ENCODE measurements at places on chromosomes 3 and 15.

DNA sequence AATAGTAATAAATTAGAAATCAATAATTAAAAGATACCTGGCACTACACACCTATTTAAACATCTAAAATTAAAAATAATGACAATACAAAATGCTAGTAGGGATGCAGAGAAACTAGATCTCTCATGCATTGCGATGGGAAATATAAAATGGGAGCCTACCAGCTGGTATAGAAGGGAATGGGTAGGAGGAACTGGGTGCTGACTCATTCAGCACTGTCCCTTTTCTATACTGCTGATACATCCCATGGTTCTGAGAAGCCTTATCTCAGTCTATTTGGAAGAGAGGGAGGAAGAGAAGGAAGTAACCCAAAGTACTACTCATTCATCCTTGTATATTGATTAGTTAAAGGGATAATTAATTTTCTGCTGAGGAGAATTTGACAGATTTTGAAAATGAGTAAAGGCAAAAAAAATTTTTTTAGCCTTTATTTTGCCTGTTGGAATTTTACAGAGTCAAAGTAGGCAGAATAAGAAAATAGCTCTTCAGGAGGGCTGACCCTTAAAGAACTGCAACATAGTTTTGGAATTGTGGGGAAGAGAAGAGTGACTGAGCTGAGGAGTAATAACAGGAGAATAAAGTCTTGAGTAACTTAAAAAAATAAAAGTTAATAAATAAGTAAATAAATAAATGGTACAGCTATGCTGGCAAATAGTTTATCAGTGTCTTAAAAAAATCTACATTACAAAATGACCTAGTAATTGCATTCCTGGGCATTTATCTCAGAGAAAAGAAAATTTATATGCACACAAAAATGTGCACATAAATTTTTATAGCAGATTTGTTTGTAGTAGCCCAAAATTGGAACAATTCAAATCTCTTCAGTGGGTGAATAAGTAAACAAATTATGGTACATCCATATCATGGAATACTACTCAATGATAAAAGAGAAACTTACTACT lies 15.3 kb upstream of the BHLHE40 start:
- no peak for DNase-seq

- DNase-seq: no peak
Observed at GRCh38 chr3:157082305-157082982, 77.5 kb downstream of the CCNL1 start.

GRCh38 chr3:14201940-14202684 lies 23.5 kb downstream of the LSM3 start:
- no peak for DNase-seq

DNA sequence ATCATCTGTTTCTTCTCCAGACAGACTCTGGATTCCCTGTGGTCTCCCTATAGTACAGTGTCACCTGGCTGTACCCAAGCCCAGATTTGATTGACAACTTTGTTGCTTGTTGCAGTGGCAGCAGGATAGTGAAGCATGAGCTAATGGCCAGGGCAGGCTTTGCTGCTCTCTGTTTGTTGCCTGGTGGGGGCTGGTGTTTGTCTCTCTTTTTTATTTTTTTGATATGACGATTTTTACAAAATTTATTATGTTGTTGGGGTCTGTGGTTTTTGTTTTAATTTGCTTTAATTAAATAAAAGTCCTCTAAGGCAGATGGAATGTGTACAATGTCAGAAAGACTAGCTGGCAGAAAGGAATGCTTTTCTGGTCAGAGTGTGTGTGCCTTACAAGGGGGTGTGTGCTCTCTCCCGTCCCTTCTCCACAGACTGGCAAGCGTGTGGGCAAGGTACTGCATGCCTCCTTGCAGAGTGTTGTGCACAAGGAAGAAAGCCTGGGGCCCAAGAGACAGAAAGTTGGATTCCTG lies 15.2 kb upstream of the CLEC3B start:
- no peak for DNase-seq

DNA sequence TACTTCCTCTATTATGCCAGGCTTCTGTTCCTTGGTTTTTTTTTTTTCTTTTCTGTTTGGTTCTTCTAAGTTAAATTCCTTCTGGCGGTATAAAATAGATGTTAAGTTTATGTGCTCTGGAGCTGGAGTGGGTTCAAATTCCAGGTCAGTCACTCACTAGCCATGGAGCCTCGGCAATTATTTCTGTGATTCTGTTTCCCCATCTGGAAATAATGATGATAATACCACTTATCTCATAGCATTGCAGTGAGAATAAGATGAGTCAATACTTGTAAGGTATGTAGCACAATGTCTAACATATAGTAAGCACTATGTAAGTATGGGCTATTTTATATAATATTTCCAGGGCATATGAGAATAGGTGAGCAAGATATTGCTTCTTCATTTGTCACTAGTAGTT lies 33.2 kb upstream of the ZDHHC23 start:
- DNase-seq: no peak

GRCh38 chr3:126798521-126798920 lies 94.5 kb downstream of the CHCHD6 start:
- no peak for DNase-seq
